ENCODE measurements at places on chromosomes 11 and 22. TPM values are rescaled to one million over a fixed set of nuclear protein-coding genes. Genes with fewer than 3 reads are reported as not detected.

The OR6T1 gene
- total RNA-seq, result not detected

The OR4A16 gene
- total RNA-seq, result not detected

The GPHA2 gene
- total RNA-seq, result not detected

- DNase-seq, result no peak
Measured at GRCh38 chr11:116221351-116221750, 551.4 kb downstream of the BUD13 start.

DNA sequence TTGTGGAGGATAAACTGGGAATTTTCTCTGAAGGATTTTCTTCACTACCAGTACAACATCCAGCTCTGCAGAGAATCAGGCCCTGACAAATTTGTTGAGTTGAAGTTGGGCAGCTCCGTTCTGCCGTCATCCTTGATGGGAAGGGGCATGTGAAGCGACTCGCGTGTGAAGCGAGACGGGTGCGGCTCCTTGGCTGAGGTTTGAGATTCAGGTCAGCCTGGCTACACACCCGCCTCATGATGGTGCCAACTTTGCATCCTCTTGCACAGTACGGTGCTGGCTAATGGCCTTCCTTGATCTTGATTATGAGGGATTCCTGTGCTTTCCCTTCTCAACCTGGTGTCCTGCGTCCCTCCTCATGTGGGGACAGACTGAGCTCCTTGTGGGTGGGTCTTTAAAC, 19.7 kb upstream of the CDC42EP2 start:
- peak; percentile 47 for DNase-seq

- no peak for DNase-seq
Measured at GRCh38 chr11:102678022-102678421, 27.5 kb downstream of the MMP27 start.

GRCh38 chr11:117424781-117425180, 97.1 kb downstream of the CEP164 start:
- DNase-seq, result no peak

GRCh38 chr11:119536801-119537200, 113.8 kb upstream of the THY1 start:
- DNase-seq, result no peak

Measured in tongue (tissue), 3 donors.